MCF 10A (cell line): ENCODE measurements at places on chromosomes 4 and X. TPM values are rescaled to one million over a fixed set of nuclear protein-coding genes. Genes with fewer than 3 reads are reported as not detected.

FAM9C gene
- total RNA-seq = not detected in 2 replicates

CTBP1 gene
- 133 and 152 TPM in 2 replicates for total RNA-seq

SMR3B gene
- total RNA-seq = not detected in 2 replicates

PAK3 gene
- 4.9 and 8.5 TPM in 2 replicates for total RNA-seq

BEND2 gene
- not detected in 2 replicates for total RNA-seq

KCND1 gene
- total RNA-seq = 0.86 and 1.8 TPM in 2 replicates

AKAP14 gene
- total RNA-seq = not detected in 2 replicates

SSX1 gene
- total RNA-seq = not detected in 2 replicates

CSAG2 gene
- not detected in 2 replicates for total RNA-seq

TLL1 gene
- total RNA-seq = 0.66 and 1.4 TPM in 2 replicates

ERCC6L gene
- 1.0 and 1.8 TPM in 2 replicates for total RNA-seq

PSAPL1 gene
- total RNA-seq = not detected in 2 replicates

ENPP6 gene
- not detected in 2 replicates for total RNA-seq

UGDH gene
- 50.9 and 61.7 TPM in 2 replicates for total RNA-seq

MAGEA6 gene
- not detected in 2 replicates for total RNA-seq

S100P gene
- 55.6 and 97.6 TPM in 2 replicates for total RNA-seq

FAM156B gene
- total RNA-seq = 13.3 and 16.5 TPM in 2 replicates

GRCh38 chr4:167642250-167642649, 408.0 kb upstream of the SPOCK3 start:
- no peak for DNase-seq

DNA sequence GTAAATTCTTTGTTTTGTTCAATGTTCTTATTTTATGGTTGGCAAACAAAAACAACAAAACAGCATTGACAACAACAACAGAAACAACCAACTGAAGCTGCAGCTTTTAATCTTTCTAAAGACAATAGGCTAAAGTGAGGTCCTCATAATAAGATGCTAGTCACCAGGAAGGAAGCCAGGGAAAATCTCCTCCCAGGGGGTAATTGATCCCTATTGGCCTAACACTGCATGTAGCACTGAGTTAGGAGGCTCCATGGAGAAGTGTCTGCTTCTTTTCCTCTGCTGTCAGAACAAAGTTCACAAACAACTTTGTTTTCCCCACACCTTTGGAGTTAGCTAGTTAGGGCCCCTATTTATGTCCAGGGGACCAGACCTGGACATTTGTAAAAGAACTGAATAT, 4.7 kb upstream of the LRAT start:
- DNase-seq = no peak

- DNase-seq = no peak
Observed at GRCh38 chrX:74351760-74352159, 47.8 kb downstream of the ZCCHC13 start.

GRCh38 chr4:112889619-112890527, 159.6 kb upstream of the ANK2 start:
- DNase-seq = peak; percentile 85

DNA sequence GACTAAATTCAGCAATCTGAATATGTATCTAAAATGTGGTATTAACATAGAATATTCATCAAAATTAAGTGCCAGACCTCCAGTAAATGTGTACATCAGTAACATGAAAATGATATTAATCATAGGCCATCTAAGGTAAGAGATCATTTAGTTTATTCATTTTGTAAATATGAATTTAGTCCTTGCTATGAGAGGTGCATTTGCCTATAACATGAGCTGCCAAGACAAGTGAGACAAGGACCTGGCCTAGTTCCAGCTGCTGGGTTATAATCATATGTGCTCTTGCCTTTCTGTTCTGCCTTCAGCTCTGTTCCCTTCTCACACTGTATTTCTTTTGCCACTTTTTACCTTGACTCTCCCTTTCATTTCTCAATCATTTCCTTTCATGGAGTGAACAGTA, 160.0 kb downstream of the STIM2 start:
- no peak for DNase-seq

DNA sequence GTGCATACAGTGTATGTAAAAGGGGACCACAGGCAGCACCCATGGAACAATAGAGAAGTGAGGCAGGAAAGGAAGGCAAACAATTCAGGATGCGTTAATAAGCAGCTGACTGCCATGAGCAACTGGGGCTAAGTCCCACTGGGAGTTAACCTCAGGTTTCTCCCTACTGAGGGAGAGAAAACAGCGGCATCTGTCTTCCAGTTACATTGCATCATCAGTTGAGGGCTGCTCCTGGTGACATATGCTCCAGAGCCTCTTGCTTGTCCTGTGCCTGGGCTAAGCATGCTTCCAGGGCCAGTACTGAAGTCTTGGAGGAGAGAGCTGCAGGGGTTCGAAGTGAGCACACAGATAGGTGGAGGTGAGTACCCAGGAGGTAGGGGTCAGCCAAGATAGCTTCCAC, 24.3 kb downstream of the RAI2 start:
- peak; percentile 1 for DNase-seq

DNA sequence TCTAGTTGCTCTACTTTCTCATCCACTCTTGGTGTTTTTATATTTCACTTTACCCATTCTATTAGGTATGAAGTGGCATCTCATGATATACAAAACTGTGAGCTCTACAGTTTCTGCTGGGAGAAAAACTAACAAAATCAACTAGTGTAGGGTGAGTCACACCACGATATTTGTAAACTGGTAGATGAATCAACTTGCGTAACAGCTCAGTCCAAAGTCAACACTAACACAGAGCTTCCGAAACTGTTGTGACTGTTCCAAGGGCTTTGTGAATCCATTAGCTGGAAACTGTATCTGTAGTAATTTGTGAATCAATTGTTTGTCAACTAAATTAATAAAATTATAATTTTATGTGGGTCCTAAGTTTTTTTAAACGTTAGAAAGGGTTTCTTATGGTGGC, 119.8 kb upstream of the TSPAN5 start:
- DNase-seq = peak; percentile 94

DNA sequence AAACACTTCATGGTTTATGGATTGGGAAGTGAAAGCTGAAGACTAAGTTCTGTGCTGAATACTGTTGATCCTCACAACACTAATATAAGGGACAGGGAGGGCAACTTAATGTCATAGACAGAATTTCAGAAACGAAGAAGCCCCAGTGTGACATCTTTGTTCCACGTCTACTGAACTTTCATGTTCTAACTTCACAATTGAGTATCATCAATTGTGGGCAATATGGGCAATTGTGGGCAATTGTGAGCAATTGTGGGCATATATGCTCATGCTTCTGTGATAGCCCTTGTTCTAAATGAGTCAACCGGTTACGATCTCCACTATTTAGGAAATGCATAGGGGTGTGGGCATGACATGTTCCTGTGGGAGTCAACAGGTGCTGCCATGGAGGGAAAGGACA, 33.7 kb downstream of the CYBB start:
- no peak for DNase-seq

DNA sequence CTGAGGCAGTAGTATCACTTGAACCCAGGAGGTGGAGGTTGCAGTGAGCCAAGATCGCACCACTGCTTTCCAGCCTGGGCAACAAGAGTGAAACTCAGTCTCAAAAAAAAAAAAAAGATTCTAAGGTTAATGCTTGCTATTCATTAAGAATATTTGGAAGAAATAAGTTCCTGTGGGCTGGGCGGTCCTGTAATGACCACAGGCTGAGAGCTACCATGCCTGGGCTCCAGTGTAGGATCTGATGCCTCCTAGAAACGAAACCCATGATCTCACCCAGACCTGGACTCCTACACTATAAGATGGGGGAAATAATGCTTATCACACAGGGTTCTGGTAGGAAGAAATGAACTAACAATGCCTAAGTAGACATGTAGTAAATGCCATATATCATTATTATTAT, 17.8 kb downstream of the TMEM192 start:
- no peak for DNase-seq

DNA sequence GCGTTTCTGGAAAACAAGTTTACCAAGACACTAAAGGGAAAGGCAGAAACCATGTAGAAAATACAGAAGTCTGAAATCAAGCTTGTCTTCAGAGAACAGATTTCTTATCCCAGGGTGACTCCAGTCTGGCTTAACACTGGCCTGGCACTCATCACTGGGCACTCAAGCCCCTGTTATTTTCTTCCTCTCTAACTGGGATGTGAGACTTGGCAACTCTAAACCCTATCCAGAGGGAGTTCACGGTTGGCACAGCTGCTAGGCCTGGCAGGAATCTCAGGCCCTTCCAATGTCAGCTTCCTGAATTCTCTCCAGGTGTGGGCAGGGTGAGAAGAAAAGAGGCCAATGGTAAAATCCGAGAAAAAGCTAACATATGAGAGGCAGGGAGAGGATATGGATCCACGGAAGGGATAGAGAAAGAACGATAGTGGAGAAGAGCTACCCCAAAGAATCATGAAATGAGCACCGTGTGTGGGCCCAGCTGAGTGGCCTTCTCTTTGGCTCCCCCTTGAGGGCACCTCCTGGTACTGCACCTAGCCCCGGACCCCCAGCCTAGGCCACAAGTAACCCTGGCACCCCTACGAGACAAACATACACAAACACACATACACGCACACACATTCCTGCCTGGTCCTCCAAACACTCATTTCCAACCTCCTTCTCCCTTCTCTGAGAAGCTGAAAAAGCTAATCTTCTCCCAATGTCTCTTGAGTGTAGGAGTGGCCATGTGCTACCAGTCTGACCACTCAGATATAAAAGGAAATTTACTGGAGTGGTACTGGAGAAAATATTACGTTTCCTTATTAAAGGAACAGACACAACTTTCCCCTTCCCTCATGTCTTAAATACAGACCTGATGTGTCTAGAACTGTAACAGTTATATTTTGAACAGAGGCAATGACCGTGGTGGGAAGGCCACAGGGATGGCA, 16.6 kb upstream of the PTCHD1 start:
- DNase-seq = peak; percentile 44

GRCh38 chr4:84753321-84753972, 170.5 kb downstream of the CDS1 start:
- no peak for DNase-seq

DNA sequence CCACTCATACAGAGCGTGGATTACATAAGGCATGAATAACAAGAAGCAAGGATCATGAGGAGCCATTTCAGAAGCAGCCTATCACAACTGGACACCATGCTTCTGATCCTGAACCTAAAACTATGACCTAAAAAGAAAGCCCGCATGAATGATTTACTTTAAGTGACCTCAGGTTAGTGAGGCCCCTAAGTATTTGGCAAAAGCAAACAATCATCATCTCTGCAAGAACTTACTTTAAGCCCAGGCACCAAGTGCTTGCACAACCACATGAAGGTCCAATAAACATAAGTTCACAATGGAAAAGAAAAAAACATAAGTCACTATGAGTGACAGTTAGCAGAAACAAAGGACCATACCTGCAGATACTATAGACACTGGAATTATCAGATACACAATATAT, 7.9 kb upstream of the MBTPS2 start:
- no peak for DNase-seq

GRCh38 chr4:139740121-139740520, 74.5 kb downstream of the MGST2 start:
- DNase-seq = peak; percentile 16

DNA sequence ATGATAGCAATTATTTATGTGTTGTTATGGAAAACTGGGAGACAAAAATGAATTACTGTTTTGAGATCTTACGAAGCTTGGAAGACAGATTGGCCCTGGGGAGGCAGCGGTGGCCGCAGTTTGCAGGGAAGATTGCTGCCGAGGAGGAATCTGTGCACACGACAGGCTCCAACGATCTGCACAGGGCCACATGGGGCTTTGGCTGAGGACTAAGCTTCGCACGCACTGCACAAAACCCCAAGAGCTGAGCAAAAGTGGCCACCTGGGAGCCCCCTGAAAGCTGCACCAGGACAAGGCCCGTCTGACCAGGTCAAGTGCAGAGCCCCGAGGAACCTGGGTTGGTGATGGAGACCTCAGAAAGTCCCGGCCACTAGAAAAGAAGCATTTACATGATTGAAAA, 5.2 kb upstream of the PDE6B start:
- no peak for DNase-seq

GRCh38 chrX:23621621-23622265, 45.5 kb upstream of the PRDX4 start:
- no peak for DNase-seq

GRCh38 chr4:98343626-98344025, 82.4 kb downstream of the RAP1GDS1 start:
- DNase-seq = no peak

DNA sequence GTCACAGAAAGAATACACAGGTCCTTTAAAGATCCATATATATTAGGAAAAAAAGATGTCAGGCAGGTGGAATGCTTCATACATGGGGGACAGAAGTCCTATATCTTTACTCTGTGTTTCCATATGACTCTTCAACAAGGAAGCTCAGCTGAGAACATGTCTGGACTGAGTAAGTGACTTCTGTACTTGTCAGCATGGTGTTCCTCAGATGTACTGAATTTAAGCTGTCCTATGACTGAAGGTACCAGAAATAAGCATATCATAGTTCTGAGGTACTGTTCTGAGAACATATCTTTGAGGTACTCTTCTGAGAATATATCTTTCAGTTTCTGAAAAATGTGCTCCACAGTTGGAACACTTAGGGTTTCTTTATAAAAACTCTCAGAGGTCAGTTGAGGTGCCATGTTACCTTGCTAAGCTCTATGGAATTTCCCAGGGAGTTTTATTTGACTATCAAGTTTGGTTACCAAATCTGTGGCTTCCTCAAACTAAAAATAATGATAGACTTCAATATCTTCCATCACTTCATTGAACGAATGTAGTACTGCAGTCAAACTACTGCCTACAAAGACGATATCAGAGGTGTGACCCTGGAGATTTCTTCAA, 597.2 kb upstream of the GNPDA2 start:
- DNase-seq = no peak

GRCh38 chr4:76017056-76017686, 6.1 kb downstream of the CXCL10 start:
- no peak for DNase-seq

DNA sequence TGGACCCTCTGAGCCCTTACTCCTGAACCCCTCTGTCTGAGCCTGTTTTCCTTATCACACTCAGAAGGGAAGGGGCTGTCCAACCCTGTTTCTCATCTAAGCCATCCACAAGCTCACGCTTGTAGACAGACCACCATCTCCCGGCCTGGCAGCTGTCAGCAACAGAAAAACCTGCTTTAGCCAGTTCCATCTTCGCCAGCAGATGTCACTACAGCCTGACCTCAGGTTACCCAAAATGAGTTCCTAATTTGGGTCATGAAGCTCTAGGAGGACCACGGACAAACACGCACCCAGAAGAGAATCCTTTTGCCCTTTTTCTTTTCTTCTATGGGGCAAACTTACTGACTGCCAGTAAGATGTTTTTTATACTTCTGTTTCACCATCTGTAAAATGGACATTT, 445.4 kb downstream of the BCOR start:
- DNase-seq = peak; percentile 40

GRCh38 chr4:127047930-127048329, 584.8 kb upstream of the INTU start:
- DNase-seq = no peak

GRCh38 chrX:84108584-84108983, 79.4 kb downstream of the RPS6KA6 start:
- no peak for DNase-seq
